ENCODE measurements at places on chromosomes 5 and 9.

GRCh38 chr5:19771174-19771835 lies 216.7 kb downstream of the CDH18 start:
- no peak for DNase-seq

DNA sequence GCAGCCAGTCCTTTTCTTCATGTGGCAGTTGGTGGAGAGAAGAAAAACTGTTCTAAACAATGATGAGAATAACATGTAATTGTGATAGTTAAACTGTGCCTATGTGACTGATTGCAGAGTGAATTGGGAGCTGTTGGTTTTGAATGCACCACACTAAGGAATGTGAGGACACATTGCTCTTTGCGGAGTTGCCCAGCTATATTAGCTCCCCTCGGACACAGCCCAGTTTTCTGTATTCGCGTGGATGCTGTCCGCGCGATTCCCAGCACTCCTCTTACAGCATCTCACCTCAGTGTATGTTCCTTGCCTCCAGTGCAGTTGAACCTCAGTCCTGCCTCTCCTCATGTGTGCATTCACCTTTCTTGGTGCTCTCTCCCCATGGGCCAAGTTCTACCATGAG lies 32.2 kb downstream of the TGFBI start:
- DNase-seq = no peak

DNA sequence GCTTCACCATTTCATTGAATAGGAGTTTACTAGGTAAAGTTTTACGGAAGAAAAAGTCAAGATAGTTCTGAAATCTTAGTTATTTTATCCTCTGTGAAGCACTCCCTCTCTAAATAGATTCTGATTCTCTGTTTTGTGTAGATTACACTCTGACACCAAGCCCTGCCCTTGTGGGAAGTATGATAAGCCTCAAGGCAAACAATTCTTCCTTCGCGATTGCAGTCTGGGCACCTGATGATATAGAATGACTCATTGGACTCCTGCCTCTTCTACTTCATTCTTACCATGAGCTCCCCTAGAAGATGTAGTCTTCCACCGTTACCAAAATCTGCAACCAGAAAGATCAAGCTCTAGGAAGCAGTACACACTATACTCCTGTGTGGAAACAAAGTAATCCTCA lies 626.9 kb upstream of the PTGER4 start:
- DNase-seq = no peak

- no peak for DNase-seq
Measured at GRCh38 chr9:113622600-113623400, 159.3 kb downstream of the RGS3 start.

DNA sequence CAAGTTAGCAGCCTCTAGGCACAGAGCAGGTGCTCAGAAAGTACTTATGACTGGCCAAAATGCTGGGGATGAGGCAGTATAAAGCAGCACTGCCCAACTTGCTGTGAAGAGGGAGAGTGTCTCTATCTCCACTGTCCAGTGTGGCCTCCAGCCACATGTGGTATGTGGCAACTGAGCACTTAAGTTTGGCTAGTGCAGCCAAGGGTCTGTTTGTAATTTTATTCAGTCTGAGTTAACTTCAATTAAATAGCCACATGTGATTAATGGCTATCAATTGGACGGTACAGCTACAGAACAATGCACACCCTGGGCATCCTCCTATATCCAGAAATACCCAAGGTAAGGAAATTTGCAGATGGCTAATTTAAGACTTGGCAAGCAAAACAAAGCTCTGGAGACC lies 26.9 kb downstream of the ROR2 start:
- no peak for DNase-seq

GRCh38 chr9:2208991-2209390 lies 193.8 kb downstream of the SMARCA2 start:
- DNase-seq = no peak

DNA sequence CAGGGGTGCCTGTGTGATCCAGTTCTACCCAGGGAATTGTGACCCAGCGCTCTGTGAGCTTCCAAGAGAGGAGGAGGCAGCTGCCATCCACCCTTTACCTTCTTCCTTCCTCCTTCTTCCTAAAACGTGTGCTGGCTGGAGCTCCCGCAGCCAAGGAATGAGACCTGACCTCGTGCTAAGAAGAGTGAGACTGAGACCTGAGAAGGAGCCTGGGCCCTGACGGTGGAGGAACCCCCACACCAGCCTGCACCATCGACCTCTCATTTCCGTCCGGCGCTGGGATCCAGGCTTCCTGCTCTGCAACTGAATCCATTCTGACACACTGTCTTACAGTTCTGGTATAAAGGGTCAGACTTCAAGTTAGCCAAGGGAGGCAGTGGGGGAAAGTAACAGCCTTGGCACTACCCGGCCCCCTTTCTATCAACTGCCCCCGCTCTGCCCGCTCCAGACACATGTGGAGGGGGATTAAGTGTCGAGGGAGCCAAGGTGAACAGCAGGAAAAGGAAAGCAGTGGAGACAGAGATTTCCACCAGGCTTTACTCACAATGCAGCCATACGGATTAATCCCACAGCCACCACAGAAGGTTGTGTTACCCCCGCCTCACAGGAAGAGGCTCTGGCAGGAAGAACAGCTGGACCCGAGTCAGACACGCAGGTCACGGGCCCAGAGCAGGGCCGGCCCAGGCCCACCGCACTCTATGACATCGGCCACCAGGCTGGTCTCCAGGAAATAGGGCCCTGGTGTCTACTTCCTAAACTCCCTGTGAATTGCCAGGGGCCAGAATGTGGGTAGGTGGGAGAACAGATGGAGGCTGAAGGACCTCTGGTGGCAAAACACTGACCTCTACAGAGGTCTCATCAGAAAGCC lies 15.8 kb downstream of the MGAT1 start:
- DNase-seq = no peak

DNA sequence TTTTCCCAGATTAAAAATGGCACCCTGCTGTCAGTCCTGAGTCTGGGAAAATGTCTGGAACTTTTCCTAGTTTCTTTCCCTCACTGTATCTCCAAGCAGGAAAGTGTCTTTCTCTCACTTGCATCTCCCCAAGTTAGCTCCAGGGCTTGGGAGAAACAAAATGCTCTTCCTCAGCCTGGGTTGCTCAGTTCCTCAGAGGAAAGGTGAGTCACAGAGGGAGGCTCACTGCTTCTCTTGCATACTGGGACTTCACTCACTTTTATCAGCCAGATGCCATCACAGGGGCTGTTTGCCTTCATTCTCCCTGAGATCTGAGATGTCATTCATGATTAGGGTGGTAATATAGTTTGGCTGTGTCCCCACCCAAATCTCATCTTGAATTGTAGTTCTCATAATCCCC lies 519.9 kb downstream of the SEMA5A start:
- DNase-seq = no peak

DNA sequence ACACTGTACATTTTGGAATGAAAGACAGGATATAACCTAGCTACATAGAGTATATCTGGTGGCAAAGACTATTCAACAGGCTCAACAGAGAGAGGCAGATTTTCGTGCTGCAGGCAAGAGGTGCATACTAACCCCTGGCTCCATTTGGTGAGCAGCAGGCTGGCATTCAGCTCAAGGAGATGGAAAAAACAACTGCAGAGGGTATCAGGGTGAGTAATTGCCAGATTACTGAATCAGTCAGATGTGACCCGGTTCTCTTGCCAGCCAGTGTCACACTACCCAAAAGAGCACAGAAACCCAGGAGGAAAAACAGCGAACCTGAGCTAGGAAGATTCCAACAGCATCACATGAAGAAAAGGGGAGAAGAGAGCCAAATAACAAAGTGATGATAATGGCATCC lies 130.4 kb upstream of the PRLR start:
- DNase-seq = no peak

- DNase-seq = no peak
Measured at GRCh38 chr9:89243296-89244061, 64.9 kb upstream of the SHC3 start.

DNA sequence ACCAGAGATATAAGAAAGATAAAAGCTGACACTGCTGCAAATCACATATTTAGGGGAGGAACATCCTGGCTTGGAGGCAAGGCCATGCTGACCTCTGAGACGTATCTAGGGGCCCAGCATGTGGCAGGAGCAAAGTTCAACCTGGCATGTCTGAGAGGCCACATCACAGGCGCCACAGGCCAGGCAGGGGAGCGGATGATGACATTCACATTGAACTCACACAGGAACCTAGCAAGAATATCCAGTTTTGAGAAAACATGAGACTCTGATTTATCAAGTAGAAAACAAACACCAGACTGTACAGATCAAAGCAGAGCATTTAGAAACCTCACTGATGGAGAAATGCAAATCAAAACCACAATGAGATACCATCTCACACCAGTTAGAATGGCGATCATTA lies 64.2 kb upstream of the STK32A start:
- no peak for DNase-seq

All from activated CD8-positive, alpha-beta memory T cell treated with anti-CD3 and anti-CD28 coated beads for 1 hour (primary cell).